ENCODE measurements at places on chromosomes 2 and 18.

DNA sequence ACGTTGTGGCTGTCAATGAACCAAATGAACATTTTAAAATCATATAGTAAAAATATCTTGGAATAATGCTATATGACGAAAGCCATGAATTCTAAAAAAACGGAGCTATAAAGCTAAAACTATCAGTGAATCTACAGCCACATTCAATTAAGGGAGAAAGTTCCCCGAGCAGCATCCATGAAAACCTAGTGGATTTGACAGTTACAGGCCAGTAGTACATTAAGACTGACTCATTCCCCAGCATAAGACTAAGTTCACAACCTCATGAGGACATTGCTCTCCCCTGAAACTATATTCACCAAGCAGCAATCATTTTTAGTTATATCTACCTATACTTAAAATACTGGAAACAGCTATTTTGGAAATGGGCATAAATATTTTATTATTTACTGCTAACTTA lies 36.6 kb downstream of the KIDINS220 start:
- DNase-seq, result no peak

- peak; percentile 91 for DNase-seq
These were observed 3.5 kb downstream of the CDK5R2 start for GRCh38 chr2:218962859-218963492.

GRCh38 chr2:21658907-21659477 lies 535.2 kb downstream of the TDRD15 start:
- no peak for DNase-seq

DNA sequence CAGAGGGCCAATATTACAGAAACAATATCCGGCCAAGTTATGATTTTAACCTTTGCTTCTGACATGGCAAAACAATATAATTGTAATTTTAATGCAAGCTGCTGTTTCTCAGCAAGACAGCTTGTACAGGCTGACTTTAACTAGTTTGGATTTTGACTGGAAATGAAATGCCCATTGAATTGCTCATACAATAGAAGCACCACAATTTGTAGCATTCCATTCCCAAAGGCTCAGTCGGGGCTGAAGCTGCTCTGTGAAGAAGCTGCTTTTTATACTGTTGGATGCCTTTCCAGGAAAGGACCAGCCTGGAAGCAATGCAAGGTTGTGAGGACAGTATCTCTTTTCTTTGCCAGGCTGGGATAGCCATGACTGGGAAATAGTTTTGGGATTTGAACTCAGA lies 677.0 kb upstream of the FANCL start:
- no peak for DNase-seq

GRCh38 chr2:45209302-45209701 lies 200.1 kb upstream of the SIX2 start:
- no peak for DNase-seq

- no peak for DNase-seq
These were observed 205.8 kb downstream of the ANAPC1 start for GRCh38 chr2:111678161-111678560.

DNA sequence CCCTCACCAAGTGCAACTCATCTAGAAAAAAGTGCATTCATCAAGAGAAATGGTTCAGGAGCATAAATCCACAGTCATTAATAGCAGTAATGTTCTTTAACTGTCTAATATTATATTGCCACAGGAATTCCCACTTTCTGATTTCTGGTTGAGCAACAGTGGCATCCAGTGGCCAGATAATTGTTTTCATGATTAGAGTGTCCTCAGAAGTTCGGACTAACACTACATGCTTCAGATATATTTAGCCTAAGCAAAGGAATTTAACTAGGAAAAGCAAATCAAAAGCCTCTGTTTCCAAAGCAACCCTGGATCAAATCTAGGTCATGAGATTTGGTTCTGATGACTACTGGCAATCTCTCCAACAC lies 9.8 kb upstream of the ERBB4 start:
- DNase-seq, result peak; percentile 84

- peak; percentile 58 for DNase-seq
These were observed 167.4 kb upstream of the RAB6C start for GRCh38 chr2:129812071-129812470.

GRCh38 chr2:171958475-171958874 lies 36.2 kb downstream of the HAT1 start:
- no peak for DNase-seq

DNA sequence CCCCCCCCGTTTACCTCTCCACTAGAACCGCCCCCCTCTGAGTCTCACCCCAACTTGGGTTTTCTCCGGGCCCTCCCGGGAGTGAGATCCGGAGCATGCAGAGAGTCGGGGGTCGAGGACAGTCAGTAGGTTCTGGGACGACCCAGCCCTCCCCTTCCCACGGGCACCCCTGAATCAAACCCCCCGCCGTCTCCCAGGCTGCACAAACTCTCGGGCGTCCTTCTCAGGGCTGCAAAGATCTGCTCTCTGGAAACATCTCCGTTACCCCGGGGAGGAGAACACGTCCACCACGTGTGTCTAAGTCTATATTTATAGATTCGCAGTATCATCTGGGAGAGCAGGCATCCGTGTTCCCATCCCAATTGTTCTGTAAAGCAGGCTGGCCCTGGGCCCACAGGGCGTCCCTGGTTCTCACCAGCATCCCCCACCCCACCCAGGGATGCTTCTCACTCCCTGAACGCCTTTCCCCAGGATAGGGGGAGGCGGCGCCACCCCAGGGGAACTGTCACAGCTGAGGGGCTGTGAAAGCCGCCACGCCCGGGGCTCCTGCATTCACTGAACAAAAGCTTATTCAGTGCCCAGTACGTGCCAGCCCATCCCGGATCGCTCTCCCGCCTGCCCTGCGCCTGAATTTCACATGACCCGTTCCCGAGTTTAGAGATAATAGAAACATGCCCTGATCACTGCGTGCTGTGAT lies 765 bp upstream of the DIPK1C start:
- DNase-seq, result no peak

GRCh38 chr2:76283350-76283749 lies 572.6 kb upstream of the GCFC2 start:
- no peak for DNase-seq

DNA sequence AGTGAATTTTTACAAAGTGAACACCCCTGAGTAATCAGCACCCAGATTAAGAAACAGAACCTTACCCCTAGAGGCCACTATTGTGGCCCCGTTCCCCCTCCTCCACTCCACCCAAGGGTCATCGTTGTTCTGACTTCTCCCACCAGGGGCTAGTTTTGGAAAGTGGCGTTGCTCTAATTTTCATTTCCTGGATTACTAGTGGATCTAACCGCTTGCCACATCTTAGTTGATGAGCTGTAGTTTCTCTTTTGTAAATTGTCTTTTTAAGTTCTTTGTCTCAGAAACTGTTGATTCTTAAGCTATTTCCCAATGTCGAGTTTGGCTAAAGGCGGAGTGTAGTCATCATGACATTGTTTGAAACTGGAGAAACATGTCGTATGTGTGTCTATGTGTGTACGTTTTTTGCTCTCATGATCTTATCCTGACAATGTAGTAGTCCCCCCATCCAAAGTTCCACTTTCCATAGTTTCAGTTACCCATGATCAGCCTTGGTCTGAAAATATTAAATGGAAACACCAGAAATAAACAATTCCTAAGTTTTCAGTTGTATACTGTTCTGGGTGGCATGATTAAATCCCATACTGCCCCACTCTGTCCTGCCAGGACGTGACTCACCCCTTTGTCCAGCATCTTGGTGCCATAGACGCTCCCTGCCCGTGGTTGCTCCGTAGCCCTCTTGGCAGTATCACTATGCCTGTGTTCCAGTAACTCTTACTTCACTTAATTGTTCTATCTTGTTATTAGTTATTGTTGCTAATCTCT lies 71.0 kb upstream of the SP3 start:
- no peak for DNase-seq

DNA sequence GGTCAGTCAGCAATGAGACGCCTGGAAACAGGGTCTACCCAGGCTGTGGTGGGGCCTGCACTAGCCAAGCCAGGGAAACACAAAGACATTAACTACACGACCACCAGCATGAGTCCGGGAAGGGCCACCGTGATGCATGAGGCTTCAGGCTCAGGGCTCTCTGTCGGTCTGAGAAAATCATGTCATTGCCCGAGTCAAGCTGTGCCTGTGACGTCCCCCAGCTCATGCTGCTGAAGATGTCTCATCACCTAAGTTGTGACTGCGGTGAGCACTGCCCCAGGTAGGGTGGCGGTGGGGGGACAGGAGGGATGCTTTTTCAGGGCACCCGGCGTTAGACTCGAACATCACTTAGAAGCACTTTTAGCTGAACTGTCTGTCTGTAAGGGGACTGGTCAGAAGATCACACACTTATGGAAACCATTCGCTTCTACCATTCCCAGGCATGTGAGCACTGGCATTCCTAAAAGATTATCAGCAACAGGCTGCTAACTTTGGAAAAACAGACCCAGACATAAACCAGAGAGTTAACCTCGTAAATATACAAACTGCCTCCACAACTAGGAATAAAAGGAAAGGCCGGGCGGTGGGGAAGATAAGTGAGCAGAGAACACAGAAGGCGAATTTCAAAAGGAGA lies 234.5 kb downstream of the HDAC4 start:
- DNase-seq, result no peak

DNA sequence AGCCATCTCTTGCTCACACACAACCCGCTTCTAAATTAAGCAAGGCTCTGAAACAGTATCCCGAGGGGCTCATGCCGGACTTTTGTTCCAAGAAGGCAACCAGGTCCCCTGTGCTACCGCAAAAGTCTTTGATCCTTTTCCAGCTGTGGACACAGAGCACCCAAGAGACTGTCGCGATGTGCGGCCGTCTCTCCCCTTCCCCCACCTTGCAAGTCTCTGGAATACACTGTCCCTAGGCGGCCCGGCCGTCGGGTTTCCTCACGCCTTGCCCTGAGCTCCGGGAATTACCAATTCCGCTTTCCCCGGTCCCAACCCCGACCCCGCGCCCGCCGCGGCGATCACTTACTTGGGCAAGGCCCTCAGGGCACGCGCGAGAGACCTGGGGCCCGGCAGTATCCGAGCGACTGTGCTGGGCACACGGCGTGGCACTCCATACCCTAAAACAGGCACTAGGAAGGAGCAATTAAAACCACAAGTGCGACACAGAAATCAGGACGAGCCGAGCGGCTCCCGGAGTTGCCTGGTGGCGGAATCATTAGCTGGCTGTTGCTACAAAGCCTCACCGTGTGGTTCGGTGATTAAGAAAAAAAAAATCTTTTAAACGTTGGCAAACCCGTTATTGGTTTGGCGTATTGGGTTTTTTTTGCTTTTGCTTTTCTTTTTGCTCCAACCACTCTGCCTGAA lies 2.2 kb upstream of the DLX1 start:
- peak; percentile 56 for DNase-seq

GRCh38 chr2:219284501-219285372 lies 5.6 kb downstream of the DNAJB2 start:
- no peak for DNase-seq

DNA sequence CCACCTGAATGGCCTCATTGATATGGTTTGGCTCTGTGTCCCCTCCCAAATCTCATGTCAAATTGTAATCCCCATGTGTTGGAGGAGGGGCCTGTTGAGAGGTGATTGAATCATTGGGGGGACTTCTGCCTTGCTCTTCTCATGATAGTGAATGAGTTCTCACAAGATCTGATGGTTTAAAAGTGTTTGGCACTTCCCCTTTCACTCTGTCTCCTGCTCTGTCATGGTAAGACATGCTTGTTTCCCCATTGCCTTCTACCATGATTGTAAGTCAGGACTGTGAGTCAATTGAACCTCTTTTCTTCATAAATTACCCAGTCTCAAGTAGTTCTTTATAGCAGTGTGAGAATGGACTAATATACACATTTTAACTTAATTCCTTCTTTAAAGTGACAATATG lies 146.8 kb upstream of the KCNJ3 start:
- DNase-seq, result no peak

DNA sequence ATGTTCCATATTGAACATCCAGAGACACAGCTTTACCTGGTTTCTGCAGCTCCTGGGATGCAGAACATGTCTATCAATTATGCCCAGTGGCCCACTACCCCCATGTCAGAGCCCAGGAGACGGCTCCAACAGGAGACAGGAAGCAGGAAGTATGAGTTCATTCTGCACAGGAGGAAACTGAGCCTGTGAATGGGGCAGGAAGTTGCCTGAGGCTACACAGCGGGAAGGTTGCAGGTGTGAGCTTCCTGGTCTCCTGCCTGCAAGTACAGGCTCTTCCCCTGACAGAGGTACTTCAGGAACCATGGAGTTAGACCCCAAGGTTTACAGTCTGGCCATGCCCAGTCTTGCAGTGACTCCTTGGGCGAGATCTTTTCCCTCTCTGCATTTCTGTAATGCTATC lies 2.8 kb upstream of the BOK start:
- no peak for DNase-seq

GRCh38 chr2:213491376-213491775 lies 207.1 kb downstream of the SPAG16 start:
- no peak for DNase-seq

GRCh38 chr2:143133783-143134182 lies 4.6 kb downstream of the ARHGAP15 start:
- no peak for DNase-seq

GRCh38 chr2:130354139-130354428 lies 1.8 kb upstream of the PTPN18 start:
- no peak for DNase-seq

GRCh38 chr18:38899252-38899651 lies 1333.7 kb upstream of the CELF4 start:
- no peak for DNase-seq

All from kidney (tissue), 22 donors.